ENCODE measurements at places on chromosomes 6 and 20.

- peak; percentile 27 for DNase-seq
Measured at GRCh38 chr6:15444881-15445280, 199.0 kb downstream of the JARID2 start.

DNA sequence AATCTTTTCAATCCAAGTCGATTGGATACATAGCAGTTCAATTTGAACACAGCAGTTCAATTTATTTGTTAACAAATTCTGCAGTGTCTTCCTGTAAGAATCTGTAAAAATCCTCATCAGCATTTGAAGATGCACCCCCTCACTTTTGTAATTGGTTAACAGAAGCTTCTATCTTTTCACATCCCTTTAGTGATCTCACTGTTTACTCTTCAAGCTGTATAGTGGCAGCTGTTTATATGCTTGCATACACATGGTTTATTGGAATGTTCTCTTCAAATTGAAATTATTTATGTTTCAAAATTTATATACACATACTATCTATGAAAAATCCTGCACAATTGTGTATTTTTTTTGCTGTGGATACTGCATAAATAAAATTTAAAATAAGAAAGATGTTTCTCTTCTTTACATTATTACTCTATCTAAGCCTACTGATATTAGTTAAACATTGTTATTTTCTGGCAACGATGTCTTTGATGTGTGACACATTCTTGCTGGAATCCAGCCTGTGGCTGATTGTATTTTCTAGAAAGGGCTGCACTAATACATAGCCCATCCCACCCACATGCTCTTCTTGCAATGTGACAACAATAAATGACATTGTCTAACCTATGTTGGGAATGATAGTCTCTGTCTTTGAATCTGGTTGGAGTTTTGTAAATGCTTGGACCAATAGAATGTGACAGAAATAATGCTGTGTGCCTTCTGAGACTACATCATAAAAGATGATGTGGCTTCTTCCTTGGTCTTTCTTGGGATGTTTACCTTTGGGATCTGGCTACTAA lies 573.0 kb downstream of the CD109 start:
- no peak for DNase-seq

DNA sequence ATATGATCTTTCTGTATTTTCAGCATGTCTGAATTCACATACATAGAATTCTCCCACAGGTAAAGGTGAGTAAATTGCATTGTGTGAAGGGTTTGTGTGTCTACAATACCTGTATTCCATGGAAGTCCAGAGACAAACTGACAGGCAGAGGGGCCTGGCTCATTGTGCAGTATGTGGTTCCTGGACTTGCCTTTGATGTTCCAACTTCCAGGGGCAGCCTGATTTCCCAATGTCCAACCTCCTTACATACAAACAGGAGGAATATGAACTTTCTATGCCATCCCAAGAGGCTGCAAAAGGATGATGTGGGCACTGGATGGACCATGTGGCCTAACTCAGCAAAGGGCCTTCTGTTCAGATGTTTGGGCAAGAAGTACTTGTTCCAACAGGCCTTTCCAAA lies 58.5 kb downstream of the LYRM4 start:
- no peak for DNase-seq

GRCh38 chr20:41258474-41258873 lies 59.1 kb downstream of the ZHX3 start:
- no peak for DNase-seq

DNA sequence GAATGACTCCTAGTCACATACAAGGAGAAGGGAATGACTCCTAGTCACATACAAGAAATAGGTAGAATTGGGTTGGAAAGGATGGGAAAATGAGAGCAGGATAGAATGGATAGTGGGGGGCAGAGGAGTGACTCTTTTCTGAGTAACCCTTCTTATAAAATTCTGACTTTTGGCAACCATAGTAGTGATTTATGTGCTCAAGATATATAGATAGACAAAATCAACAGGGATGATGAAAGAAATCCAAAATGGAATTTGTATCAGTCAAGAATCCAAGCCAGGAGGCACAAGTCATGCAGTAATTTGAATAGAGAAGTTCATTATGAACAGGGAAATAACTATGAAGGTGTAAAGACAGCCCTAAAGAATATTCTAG lies 41.7 kb downstream of the ADAT2 start:
- DNase-seq, result no peak

DNA sequence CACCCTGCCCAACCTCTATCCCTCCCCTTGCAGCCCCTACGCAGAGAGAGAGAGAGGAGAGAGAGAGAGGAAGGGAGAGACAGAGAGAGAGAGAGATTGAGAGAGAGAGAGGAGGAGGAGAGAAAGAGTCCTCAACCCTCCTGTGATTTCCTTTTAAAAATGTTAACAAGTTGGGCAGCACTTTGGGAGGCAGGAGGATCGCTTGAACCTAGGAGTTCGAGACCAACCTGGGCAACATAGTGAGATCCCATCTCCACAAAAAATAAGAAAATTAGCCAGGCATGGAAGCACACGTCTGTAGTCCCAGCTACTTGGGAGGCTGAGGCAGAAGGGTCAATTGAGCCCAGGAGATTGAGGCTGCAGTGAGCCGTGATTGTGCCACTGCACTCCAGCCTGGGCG lies 30.1 kb downstream of the CPNE5 start:
- DNase-seq, result no peak

GRCh38 chr6:105051941-105052471 lies 95.1 kb downstream of the LIN28B start:
- no peak for DNase-seq

GRCh38 chr6:44016131-44016870 lies 111.0 kb downstream of the MRPL14 start:
- DNase-seq, result no peak

- DNase-seq, result no peak
Measured at GRCh38 chr20:19095762-19096161, 116.7 kb upstream of the SLC24A3 start.

GRCh38 chr6:24974182-24975171 lies 38.7 kb upstream of the RIPOR2 start:
- DNase-seq, result no peak

- DNase-seq, result no peak
Measured at GRCh38 chr20:36847009-36847709, 28.8 kb upstream of the TLDC2 start.

- no peak for DNase-seq
Measured at GRCh38 chr6:11876934-11877433, 98.4 kb upstream of the ADTRP start.

GRCh38 chr6:141210901-141211300 lies 921.8 kb upstream of the GJE1 start:
- DNase-seq, result no peak

DNA sequence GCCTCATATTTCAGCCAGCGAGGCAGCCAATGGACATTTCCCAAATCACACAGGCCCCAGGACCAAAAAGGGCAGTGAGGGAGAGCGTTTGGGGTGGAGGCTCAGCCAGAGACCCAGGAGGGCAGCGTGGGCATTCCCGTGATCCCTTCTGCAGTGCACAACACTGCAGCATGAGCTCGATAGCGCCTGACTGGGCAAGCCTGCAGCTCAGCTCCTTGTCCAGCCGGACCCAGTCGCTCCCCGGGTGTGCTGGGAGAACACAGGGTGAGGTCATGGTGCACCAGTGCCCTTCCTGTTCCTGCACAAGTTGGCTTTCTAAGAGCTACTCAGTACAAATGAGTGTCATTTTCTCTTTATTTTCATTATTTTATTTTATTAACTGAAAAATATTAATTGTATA lies 5.9 kb downstream of the TTLL2 start:
- no peak for DNase-seq

DNA sequence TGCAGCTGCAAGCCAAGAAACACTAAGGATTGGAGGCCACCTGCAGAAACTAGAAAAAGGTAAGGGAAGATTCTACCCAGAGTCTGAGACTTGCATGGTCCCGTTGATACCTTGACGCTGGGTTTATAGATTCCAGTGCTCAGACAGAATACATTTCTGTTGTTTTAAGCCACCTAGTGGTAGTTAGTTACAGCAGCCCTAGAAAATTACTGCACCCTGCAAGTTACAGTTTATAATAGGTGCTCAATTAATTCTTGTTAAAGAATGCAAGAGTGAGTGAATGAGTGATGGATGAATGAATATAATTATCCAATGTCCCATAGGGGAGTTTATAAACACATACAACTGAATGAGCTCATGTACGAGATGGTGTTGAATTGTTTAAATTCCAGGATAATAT lies 453.1 kb upstream of the SLC35B3 start:
- DNase-seq, result peak; percentile 3

GRCh38 chr20:23446505-23446904 lies 6.2 kb downstream of the CST11 start:
- peak; percentile 70 for DNase-seq

DNA sequence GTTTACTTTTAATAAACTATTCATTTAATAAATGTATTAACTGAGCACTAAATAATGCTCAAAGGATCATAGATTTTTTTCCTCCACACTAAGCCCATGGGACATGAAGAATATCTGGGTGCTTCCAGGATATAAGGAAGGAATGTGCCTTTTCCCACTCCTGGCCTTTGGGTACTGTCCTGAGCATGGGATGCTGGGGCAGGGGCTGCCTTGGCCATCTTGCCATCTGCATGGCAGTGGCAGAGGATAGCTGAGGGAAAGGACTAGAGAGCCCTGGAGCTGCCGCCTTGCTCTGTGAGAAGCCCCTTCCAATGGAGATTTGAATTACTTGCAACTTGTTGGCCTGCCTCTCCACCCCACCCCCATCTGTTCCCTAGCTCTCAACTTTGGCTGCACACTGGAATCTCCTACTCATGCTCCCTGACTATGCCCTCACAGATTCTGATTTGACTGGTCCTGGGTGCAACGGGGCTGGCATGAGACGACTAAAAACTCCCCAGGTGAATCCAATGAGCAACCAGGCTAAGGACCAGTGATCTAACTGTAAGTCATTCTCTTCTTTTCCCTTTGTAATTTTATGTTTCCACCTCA lies 15.6 kb downstream of the DDRGK1 start:
- no peak for DNase-seq

GRCh38 chr6:189676-190075 lies 102.6 kb upstream of the DUSP22 start:
- no peak for DNase-seq

DNA sequence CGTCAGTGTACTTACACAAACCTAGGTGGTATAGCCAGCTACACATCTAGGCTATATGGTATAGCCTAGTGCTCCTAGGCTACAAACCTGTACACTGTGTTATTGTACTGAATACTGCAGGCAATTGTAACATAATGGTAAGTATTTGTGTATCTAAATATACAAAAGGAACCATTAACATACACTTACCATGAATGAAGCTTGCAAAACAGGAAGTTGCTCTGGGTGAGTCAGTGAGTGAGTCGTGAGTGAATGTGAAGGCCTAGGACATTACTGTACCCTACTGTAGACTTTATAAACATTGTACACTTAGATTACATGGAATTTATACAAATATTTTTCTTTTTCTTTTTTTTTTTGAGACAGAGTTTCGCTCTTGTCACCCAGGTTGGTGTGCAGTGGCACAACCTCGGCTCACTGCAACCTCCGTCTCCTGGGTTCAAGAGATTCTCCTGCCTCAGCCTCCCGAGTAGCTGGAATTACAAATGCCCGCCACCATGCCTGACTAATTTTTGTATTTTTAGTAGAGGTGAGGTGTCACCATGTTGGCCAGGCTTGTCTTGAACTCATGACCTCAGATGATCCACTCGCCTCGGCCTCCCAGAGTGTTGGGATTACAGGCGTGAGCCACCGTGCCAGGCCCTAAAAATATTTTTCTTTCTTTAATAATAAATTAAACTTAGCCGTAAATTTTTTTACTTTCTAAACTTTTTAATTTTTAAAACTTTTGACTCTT lies 15.4 kb upstream of the KIAA1755 start:
- no peak for DNase-seq

DNA sequence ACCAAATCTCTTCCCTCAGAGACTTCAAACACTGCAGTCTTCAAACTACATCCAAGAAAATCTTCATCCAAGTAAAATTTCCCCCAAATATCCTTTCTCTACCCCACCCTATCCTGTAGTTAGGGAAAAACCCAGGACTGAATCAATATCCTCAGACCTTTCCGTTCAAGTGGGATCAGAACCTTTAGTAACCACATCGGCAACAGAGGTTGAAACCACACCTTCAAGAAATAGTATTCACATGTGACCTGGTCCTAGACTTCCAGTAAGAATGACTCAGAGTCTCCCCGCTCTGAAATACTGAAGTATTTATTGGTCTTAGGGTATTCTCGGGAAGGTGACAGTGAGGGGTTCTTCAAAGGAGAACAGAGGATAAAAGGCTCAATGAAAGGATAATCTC lies 8.7 kb downstream of the HLA-DPA1 start:
- DNase-seq, result no peak

GRCh38 chr20:64106981-64107735 lies at the start of gene NPBWR2:
TSS of gene NPBWR2 (minus strand) at chr20:64107565. CDS start at chr20:64106831, 734 bp downstream.
- no peak for DNase-seq

- no peak for DNase-seq
Measured at GRCh38 chr6:149380523-149380922, 19.5 kb upstream of the SUMO4 start.

GRCh38 chr6:137815692-137816091 lies 51.4 kb upstream of the TNFAIP3 start:
- DNase-seq, result no peak

DNA sequence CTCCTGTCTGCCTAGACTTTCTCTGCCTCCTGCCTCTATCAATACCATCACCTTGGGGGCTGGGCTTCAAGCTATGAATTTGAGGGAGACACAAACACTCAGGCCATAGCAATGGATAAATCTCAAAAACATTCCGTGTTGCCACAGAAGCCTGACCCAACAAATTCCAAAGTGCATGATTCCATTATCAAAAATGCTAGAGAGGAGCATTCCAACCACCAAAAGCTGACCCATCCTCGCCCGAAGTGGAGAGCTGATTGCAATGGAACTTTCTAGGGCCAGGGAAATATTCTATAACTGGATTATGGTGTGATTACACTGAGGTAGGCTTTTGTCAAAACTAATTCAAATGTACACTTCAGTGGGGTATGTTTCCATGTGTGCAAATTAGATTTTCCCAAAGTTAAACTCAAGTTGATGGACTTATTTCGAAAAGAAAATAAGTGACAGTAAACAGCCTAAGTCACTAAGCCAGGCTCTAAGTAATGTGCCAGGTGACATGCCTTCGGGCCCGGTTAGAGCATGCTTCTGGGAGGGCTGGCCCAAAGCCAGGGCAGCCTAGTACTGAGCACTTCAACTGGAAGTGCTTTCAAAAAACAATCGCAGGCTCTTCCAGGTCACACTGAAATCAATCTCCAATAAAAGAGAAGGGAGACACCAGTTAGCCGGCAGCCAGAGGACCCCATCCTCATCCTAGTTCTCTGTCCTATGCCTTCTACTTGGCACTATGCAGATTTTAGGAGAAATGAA lies 142.3 kb downstream of the TBXT start:
- no peak for DNase-seq

- DNase-seq, result no peak
Measured at GRCh38 chr20:43558412-43559146, at the start of gene SGK2. TSS of gene SGK2 (plus strand) at chr20:43559027. CDS start at chr20:43566496, 7,469 bp downstream.

- DNase-seq, result no peak
Measured at GRCh38 chr6:104402572-104402971, 457.1 kb downstream of the HACE1 start.

All from erythroblast (primary cell).